Activated T-helper 1 cell treated with anti-CD3 and anti-CD28 coated beads, Interleukin-2, amount 50 U/mL, for 16 hours (primary cell): ENCODE measurements at places on chromosomes 3 and 15.

- no peak for DNase-seq
Measured at GRCh38 chr3:196412704-196413103, 19.5 kb downstream of the UBXN7 start.

GRCh38 chr15:40685376-40685775, 9.6 kb upstream of the RAD51 start:
- no peak for DNase-seq

DNA sequence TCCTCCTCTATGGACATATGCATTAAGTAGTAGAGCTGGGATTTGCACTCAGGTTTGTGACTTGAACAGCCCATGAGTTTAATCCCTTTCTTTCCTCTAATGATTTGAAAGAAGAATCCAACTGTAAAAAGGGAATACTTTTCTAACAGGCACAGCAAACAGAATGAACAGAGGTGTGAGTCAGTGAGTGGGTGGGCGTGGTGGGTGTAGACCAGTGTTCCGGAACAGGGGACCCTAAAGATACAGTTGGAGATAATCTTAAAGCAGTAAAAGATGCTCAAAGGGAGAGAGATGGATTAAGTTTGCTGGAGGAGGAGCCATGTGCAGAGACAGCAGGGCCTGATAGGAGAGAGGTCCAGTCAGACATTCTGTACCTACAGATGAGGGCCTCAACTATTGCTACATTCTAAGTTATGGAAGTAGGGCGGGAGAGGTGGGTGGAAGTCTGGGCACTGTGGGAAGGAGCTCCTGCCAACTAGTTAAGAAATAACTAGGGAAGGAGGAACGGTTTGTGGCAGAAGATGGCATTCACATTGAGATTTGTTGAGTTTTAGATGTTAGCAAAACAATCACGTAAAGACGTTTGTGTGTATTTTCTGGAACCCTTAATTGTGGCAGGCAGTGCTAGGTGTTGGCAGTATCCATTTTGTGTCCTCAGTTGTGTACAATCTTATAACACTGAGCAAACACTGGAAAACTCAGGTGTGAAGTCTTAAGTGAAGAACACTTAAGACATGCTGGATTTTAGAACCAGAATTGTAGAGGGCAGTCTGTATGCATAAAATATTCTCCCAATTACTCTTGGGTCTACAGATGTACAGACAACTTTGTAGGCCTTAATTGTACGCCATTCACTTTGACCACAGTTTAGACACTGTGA, 511.0 kb downstream of the GRM7 start:
- DNase-seq, result no peak

DNA sequence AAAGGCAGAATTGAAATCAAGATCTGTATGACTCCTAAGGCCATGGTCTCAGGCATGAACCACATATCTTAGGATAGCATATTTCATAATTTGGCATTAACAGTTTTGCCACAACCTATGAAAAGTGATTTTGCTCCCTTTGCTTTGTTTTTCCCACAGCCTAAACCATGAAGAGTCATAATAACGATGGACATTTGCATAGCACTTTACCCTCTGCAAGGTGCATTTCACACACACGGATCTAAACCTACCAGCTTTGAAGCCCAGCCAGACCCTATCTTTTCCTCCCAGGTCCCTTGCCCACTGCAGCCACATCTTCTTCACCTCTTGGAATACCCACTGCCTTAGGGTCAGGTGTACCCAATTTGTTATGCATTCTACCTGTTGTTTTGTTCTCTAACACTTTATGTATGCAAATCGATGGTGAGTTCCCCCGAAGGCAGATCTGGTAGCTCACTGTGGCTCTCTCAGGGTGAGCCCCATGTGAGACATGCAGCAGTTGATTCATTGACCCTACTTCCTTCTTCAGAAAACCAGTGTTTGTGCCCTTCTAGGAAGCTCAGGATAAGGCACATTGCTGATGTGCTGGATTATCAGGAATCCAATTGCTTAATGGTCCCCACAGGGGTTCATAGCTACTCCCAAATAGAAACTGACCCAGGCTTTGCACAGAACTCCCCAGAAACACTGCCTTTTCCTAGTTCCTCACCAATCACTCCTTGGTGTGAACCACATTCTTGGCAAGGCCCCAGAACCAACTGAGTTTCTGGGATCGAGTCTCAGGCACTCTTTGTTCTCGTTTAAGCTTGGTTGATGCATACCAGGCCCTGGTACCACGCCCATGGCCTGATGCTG, 8.7 kb downstream of the ARHGAP31 start:
- DNase-seq, result no peak

DNA sequence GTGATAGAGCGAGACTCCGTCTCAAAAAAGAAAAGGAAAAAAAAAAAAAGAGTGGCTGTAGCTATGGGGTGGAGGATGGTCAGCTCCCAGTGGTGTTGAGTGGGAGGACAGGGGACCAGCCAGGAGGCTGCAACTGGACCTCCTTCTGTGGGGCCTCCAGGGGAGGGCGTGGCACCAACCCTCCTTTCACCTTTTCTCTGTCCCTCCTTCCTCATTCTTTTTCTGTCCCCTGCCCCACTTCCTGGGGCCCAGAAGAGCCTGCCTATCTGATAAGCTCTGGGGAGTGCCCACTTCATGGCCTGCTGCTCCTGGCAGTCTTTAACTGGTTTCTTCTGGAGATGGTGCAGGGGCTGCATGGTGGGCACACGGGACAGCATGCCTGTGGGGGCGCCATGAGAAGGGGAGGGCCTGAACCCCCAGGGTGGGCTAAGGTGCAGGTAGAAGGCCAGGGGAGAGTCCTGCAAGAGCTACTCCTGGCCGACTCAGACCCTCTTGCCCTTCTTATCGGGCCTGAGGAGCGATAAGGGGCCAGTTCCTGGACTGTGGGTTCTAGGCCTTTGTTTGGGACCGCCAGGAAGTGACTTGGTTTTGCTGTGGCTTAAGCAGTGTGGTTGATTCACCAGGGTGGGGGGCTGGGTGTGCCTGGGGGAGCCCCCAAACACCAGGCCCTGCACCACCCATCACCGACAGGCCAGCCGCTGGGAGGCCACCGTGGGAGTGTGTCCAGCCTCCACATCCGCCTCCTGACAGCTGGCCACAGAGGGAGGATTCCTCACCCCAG, 49.4 kb upstream of the FLNB start:
- no peak for DNase-seq

- peak; percentile 38 for DNase-seq
Measured at GRCh38 chr3:195895078-195895860, 13.1 kb downstream of the TNK2 start.

DNA sequence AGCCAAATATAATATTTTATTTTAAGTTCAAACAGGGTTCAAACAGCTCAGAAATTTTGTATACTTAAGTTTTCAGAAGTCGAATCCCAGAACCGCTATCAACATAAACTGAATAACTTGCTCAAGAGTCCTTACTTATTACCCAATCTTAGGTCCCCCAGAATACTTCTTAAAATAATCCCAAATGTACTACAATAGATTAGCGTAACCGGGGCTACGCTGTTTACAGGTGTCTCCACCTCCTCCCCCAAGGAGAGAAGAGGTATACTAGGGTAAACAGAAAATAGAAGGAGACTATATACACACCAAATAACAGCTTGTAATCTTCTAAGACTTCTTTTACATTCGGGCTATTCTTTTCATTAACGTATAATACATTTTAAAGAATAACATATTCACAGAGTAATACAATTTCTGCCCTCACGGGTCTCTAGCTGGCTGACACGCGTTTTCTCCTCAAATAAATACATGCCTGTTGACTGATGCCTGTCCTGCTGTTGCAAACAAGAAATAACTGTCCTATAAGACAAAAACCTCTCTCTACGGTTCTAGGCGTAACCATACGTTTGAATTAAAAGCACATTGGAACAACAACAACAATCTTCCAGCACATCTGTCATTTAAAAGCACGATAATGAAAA, 1.3 kb downstream of the DENND4A start:
- no peak for DNase-seq

DNA sequence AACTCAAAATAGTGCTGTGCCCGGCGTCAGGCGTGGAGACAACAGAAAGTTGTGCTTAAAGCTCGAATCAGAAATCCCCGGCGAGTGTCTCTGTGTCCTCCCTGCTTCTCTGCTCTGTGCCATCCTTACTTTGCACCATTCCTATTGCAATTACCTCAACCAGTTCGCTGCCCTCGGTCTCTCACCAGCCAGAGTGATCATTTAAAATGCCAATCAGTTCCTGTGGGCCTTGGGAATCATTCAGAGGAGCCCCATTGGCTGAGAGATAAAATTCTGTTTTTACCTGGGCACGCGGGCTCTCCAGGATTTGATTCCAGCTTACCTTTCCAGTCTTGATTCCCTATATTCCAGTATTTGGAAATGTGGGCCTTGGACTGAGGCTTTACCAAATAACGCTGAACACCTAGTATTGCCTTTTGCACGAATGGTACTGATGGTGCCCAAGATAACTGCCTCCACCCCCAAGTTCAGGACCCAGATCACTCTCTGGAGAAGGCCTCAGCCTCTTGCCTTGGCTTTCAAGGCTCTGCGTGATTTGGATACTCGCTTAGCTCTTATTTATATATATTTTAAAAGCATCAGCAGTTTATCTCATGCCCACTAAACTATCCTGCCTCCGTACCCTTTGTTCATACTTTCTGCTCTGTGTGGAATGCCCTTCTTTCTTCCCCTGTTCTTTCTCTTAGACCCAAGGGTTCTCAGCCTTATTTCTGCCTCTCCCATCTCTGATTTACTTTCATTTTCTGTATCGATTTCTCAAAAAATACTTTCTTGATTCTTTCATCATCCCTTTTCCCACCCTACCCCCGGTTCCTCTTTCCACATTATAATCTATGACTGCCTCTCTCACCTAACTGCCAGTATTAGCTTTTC, 863 bp downstream of the PSMA4 start:
- DNase-seq, result no peak

DNA sequence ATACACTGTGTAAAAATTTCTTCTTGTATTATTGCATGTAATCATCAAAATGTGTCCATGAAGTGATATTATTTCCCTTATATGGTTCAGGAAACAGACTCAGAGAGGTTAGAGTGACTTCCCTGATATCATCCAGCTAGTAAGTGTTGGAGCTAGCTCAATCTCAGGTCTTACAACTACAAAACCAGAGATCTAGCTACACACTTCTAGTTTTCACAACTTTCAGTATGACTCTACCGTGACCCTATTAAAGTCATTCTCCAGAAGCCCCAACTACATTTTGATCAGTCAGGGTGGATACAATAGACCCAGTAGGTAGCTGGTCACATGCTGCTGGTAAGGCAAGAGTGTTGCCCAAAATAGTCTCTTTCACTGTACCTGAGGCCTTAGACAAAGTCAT, 165.3 kb downstream of the GOLIM4 start:
- DNase-seq, result no peak

DNA sequence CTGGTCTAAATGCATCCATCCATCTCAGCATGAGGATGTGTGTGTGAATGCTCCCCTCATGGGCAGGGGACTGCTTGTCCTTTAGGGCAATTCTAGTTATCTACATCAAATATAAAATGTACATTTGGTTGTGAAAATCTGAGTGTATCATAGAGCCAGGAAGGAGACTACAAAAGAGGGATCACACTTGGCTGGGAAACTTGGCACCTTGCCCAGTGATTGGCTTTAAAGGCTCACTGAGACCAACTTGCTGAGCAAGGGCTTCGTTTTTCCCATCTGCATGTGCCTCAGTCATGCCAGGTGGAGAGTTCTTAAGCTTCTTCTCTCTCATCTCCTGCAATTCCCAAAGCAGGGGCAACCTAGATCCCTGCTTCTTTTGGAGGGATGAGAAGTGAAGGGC, 5.2 kb downstream of the CAPN3 start:
- no peak for DNase-seq

- no peak for DNase-seq
Measured at GRCh38 chr3:65641045-65641444, 397.7 kb downstream of the MAGI1 start.

- no peak for DNase-seq
Measured at GRCh38 chr3:140461250-140461649, 216.6 kb upstream of the TRIM42 start.

DNA sequence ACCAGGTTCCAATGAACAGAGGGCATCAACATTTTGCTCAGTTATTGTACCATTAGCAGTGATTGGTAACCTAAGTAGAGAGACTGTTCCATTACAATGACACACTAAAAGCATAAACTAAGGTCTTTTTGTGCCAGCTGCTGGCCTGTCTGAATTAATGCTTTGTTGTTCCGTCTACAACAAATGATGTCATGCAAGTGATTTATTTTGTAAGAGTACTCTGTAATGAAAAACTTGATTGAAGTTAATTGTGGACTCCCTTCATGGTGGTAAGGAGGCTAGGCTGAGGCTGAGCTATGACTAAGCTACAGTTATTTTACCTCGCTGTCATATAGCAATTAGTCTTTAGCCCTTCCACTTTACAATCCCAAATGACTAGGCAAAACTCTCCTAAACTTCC, 23.2 kb downstream of the RCN2 start:
- DNase-seq, result no peak

DNA sequence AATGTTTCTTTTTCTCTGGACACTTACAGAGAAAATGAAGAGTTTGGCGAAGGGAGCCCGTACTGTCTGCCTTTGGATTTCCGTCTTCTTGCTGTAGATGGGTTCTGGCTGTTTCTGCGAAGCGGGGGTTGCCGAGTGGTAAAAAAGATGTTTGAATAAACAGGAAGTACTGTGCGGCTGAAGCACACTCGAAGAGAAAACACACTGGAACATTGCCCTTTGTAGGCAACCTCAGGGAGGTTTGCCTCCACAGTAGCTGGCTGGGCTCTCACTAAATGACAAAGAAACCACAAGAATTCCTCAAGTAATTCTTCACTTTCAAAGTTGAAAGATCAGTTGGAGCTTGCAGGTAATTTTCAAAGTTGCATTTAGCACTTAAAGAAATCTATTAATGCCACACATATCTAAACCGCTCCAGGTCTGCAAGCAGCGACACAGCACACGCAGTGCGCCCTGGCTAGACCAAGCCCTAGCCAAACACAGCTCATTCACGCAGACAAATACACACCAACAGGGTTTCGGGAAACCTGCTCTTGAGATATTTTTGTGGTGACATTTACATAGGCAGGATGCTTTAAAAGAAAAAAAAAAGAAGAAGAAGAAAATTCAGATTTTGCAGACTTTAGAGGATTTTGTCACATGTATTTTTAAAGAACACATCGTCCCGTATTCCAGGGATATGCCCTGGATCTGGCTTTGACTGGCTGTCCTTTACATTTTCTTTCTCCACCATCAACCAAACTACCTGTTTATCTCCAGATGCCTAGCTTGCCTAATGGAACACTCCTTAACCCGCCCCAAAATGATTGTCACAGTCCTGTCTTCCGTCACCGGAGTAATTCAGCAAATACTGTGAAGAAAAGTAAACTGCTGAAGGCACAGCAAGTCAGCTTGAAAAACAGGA, 452.8 kb downstream of the FOXP1 start:
- peak; percentile 48 for DNase-seq

DNA sequence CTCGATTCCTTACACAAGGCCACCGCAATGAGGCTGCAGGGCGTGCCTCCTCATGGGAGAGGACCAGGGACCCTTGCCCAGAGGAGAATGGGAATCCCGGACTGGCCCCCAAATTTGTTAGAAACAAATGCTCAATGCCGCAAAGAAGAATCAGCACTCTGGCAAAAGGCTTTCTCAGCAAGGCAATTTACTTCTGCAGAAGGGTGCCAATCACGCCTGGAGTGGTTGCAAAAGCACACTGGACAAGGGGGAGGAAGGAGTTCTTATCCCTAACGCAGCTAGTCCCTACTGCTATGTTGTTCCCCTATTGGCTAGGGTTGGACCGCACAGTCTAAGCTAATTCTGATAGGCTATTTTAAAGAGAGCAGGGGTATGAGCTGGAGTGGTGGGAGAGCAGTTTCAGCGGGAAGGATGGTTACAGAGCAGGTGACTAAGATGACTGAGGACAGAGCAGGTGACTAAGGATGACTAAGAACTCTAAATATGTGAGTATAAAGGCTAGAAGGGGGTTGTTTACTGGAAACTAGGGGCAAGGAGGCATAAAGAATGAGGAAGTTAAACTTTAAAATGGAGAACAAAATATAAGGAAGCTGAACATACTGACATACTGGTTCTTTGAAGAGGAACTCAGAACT, 48.5 kb downstream of the KATNBL1 start:
- DNase-seq, result no peak
